ENCODE measurements at places on chromosomes 3 and 15.

DNA sequence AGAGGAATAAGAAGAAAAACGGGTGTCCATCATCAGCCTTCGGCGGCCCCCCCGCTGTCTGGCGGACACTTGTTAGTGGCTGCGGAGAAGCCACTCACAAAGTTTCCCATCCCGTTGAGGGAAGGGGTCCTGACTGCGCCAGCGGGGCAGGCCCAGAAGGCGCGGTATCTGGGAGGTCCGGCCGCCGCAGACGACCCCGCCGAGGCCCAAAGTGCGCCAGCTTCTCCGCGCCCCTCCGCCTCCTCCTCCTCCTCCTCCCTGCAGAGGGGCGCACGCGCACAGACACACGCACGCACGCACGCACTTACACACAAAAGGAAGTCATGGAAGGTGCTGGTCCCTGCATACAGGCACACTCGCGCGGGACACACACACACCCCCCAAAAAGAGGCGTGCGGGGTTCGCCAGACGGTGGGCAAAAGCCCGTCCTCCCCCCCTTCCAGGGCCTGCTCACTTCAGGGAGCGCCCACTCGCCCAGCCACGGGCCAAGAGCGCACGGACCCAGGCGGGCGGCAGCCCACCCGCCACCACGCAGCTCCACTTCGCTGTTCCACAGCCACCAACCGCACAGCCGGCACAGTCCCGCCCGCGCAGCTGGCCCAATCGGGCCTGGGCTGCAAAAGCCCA, 18.0 kb downstream of the ZNF148 start:
- H3K4me3 ChIP-seq = peak overlapping the region; percentile 50
- H3K36me3 ChIP-seq = no peaks in the 10 kb centered on the region
- H3K4me1 ChIP-seq = peaks cover 9% of the 10 kb centered on the region
- no peaks in the 10 kb centered on the region for H3K27me3 ChIP-seq

DNA sequence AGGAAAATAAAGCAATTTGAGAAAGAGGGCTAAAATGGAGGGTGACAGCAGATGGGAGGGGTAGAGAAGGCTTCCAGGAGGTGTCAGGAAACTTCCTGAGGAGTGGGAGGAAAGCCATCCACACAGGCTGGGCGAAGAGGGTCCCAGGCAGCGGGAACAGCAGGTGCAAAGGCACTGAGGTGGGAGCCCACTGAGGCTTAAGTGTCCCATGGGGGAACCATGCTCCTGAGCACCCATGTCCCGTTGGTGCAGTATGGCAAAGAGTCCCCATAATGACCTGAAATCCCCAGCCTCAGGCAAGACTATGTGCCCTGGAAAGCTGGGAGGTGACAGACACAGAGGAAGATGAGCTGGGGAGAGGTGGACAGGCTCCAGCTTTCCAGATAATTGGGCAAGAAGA, 30.0 kb downstream of the CFAP100 start:
- H3K27ac ChIP-seq = no peak overlapping the region
- H3K4me1 ChIP-seq = no peaks in the 10 kb centered on the region
- H3K36me3 ChIP-seq = no peaks in the 10 kb centered on the region
- H3K4me3 ChIP-seq = no peak overlapping the region

GRCh38 chr3:23438657-23439056, 235.5 kb downstream of the UBE2E2 start:
- no peaks in the 10 kb centered on the region for H3K36me3 ChIP-seq
- peaks cover 10% of the 10 kb centered on the region for H3K4me1 ChIP-seq
- H3K27me3 ChIP-seq = no peaks in the 10 kb centered on the region
- no peak overlapping the region for H3K27ac ChIP-seq
- H3K4me3 ChIP-seq = no peak overlapping the region

- H3K4me1 ChIP-seq = peaks cover 18% of the 10 kb centered on the region
- no peak for DNase-seq
- peak overlapping the region; percentile 94 for H3K27ac ChIP-seq
Observed at GRCh38 chr15:43329217-43329959, 985 bp downstream of the LCMT2 start.

GRCh38 chr3:187193181-187193580, 4.1 kb upstream of the RTP1 start:
- no peak overlapping the region for H3K27ac ChIP-seq
- H3K4me3 ChIP-seq = no peak overlapping the region
- no peaks in the 10 kb centered on the region for H3K36me3 ChIP-seq
- H3K27me3 ChIP-seq = peaks cover 13% of the 10 kb centered on the region
- no peaks in the 10 kb centered on the region for H3K4me1 ChIP-seq

GRCh38 chr15:58980351-58980939, 7.0 kb upstream of the RNF111 start:
- H3K4me1 ChIP-seq = peaks cover 22% of the 10 kb centered on the region
- no peaks in the 10 kb centered on the region for H3K36me3 ChIP-seq
- H3K27me3 ChIP-seq = no peaks in the 10 kb centered on the region

- H3K27ac ChIP-seq = no peak overlapping the region
- no peak overlapping the region for H3K4me3 ChIP-seq
- DNase-seq = no peak
- H3K36me3 ChIP-seq = no peaks in the 10 kb centered on the region
Observed at GRCh38 chr15:38065721-38066345, 131.4 kb downstream of the TMCO5A start.

DNA sequence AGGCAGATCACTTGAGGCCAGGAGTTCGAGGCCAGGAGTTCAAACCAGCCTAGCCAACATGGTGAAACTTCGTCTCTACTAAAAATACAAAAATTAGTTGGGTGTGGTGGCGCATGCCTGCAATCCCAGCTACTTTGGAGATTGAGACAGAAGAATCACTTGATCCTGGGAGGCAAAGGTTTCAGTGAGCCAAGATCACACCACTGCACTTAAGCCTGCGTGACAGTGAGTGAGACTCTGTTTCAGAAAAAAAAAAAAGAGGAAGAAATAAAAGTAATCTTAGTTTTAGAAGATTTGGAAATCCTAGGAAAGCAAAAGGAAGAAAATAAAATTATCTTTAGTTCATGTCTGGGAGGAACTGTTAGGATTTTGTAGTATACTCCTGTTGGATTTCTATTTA, 77.2 kb downstream of the IL12A start:
- H3K4me3 ChIP-seq = no peak overlapping the region
- no peaks in the 10 kb centered on the region for H3K27me3 ChIP-seq
- no peak for DNase-seq
- peaks cover 4% of the 10 kb centered on the region for H3K4me1 ChIP-seq

DNA sequence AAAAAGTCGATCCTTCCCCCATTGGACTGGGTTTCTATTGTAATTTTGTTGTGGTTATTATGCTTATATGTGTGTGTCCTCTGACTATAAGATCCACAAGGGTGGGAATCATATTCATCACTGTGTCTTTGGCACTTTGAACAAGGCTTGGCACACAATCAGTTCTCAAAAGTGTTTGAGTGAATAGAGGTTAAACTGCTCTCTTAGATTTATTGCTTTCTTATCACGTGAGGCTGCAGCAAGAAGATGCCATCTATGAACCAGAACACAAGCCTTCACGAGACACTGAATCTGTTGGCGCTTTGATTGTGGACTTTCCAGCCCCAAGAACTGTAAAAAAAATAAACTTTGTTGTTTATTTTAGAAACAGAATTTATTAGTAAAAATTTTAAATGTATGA, 295.0 kb upstream of the MDFIC2 start:
- no peaks in the 10 kb centered on the region for H3K4me1 ChIP-seq
- H3K36me3 ChIP-seq = no peaks in the 10 kb centered on the region
- H3K27me3 ChIP-seq = peaks cover 2% of the 10 kb centered on the region
- no peak overlapping the region for H3K4me3 ChIP-seq
- DNase-seq = no peak

DNA sequence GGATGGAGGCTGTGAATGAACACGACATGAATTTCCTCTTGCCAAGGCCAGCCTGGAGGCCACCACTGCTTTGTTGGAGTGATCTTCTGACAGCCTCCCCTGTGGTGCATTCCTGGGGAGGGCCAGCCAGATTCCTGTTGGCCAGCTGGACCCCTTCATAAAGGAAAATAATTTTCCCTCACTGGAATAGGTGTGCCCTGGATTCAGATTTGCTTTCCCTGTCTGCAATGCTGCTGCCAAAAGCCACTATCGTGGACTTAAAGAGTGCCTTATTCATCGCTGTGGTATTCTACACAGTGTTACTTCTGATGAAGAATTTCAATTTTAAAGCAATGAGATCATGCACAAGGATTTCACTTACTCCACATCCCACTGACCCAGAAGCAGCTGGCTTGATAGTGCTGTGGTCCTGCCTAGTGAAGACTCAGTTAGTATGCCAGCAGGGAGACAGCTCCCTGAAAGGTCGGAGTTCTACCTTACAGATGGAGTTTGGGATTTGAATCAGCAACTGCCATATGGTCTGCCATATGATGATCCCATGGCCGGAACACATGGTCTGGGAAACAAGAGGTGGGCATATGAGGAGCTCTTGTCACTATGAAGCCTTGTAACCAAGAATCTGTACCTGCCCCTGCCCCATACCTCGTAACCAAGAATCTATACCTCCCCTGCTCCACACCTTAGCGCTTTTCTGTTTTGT, 145.2 kb downstream of the KLF13 start:
- no peaks in the 10 kb centered on the region for H3K36me3 ChIP-seq
- H3K4me1 ChIP-seq = peaks cover 33% of the 10 kb centered on the region
- no peaks in the 10 kb centered on the region for H3K27me3 ChIP-seq
- peak overlapping the region; percentile 72 for H3K27ac ChIP-seq

GRCh38 chr15:75801859-75802593, 41.2 kb upstream of the UBE2Q2 start:
- peaks cover 7% of the 10 kb centered on the region for H3K4me1 ChIP-seq
- peaks cover 12% of the 10 kb centered on the region for H3K27me3 ChIP-seq
- no peak overlapping the region for H3K27ac ChIP-seq
- H3K36me3 ChIP-seq = no peaks in the 10 kb centered on the region

GRCh38 chr3:143608966-143609365, 239.3 kb downstream of the SLC9A9 start:
- H3K27me3 ChIP-seq = no peaks in the 10 kb centered on the region
- DNase-seq = no peak

GRCh38 chr15:68431037-68431791, 749 bp downstream of the ITGA11 start:
- H3K36me3 ChIP-seq = no peaks in the 10 kb centered on the region
- H3K4me3 ChIP-seq = no peak overlapping the region
- H3K4me1 ChIP-seq = peaks cover 5% of the 10 kb centered on the region
- no peak for DNase-seq
- peaks cover 5% of the 10 kb centered on the region for H3K27me3 ChIP-seq

DNA sequence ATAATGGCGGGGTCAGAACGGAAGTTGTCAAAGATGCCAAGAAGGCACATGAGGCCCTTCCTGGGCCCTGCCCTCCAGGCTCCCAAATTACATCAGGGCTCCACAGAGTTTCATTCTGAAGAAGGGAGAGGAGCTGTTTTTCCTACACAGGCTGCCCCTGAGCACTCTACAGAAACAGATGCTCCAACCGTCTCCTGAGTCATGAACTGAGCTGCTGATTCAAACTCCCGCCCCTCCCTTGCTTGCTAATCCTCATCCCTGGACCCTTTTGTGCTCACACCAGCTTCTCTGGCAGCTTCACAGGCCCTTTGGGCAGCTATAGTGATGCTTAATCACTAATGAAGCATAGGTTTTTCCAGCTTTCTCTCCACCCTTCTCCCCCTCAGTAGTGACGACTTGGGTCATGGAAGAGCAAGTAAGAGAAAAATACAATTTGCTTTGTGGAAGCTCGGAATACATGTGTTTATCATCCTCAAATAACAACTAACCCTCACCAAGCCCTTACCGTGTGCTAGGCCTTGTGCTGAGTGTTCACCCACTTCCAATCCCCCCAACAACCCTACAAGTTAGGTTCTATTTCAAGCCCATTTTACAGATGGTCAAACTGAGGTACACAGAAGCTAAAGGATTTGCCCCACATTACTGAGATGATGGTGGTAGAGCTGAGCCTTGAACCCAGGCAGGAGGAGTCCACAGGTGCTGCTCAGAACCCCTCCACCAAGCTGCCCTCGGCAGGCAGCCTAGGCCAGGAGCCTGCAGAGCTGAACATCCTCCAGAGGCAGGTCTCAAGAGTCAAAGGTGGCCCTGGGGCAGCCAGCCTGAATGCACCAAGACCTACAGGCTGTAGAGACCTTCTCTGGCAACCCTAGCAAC, 21.9 kb downstream of the MEGF11 start:
- H3K27ac ChIP-seq = no peak overlapping the region
- H3K36me3 ChIP-seq = no peaks in the 10 kb centered on the region
- H3K27me3 ChIP-seq = no peaks in the 10 kb centered on the region
- H3K4me3 ChIP-seq = no peak overlapping the region
- no peak for DNase-seq
- H3K4me1 ChIP-seq = no peaks in the 10 kb centered on the region

DNA sequence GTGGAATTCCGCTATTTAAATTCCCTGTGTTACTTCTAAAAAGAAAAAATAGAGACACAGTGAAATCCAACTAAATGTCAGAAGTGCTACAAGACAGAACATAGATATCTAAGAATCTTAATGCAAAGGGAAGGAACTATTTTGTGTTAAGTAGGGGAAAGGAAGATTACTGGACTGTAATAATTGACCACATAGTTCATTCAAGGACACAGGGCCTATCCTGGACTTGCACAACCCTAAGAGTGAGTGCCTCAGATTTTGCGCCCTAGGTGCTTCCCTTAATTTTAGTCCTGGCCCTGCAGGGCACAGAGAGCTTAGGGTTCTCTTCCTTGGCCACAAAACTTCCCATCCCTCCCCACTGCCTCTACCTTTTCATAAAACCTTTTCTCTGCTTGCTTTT, 3.5 kb upstream of the IL20RB start:
- peaks cover 3% of the 10 kb centered on the region for H3K36me3 ChIP-seq
- no peak for DNase-seq
- no peak overlapping the region for H3K4me3 ChIP-seq
- H3K4me1 ChIP-seq = peaks cover 4% of the 10 kb centered on the region
- H3K27me3 ChIP-seq = no peaks in the 10 kb centered on the region
- no peak overlapping the region for H3K27ac ChIP-seq

GRCh38 chr3:28576614-28577200, 228.1 kb upstream of the AZI2 start:
- no peaks in the 10 kb centered on the region for H3K36me3 ChIP-seq
- H3K27me3 ChIP-seq = peaks cover 30% of the 10 kb centered on the region
- no peak overlapping the region for H3K4me3 ChIP-seq
- no peak overlapping the region for H3K27ac ChIP-seq
- H3K4me1 ChIP-seq = no peaks in the 10 kb centered on the region
- DNase-seq = no peak

GRCh38 chr3:170232266-170232665, 10.0 kb downstream of the PRKCI start:
- H3K4me1 ChIP-seq = no peaks in the 10 kb centered on the region
- no peak overlapping the region for H3K27ac ChIP-seq
- peaks cover 8% of the 10 kb centered on the region for H3K36me3 ChIP-seq
- DNase-seq = no peak

DNA sequence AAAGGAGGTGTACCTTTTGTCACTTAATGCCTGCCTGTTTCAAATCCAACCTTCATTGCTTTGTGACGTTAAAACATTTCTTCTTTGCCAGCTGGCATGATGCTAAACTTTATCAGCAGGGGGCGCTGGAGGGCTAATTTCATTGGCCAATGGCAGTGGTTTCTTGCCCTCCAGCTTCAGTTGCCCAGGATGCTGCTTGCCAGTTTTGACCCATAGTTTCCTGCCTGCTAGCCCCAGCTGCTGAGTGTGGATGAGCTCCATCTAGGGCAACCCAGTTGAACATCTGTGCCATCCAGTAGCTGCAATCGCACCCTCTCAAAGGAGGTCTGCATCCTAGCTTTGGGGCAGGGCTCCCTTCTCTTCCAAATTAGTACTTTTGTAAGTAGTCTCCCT, 22.1 kb downstream of the ACKR2 start:
- no peak overlapping the region for H3K27ac ChIP-seq
- DNase-seq = peak; percentile 82
- H3K27me3 ChIP-seq = peaks cover 2% of the 10 kb centered on the region
- peaks cover 3% of the 10 kb centered on the region for H3K4me1 ChIP-seq
- no peaks in the 10 kb centered on the region for H3K36me3 ChIP-seq
